ENCODE measurements at places on chromosomes 11 and 22. TPM values are rescaled to one million over a fixed set of nuclear protein-coding genes. Genes with fewer than 3 reads are reported as not detected.

DBX1 gene
- not detected for total RNA-seq

ST14 gene
- total RNA-seq: not detected

MS4A3 gene
- not detected for total RNA-seq

OR52N4 gene
- not detected for total RNA-seq

PISD gene
- 49.2 TPM for total RNA-seq

SCO2 gene
- 4.9 TPM for total RNA-seq

HYOU1 gene
- total RNA-seq: 235 TPM

FOXRED1 gene
- 18.4 TPM for total RNA-seq

IGF2 gene
- total RNA-seq: 1.5 TPM

GRAP2 gene
- not detected for total RNA-seq

KRTAP5-10 gene
- total RNA-seq: not detected

CTR9 gene
- 24.4 TPM for total RNA-seq

SLC43A3 gene
- 75.7 TPM for total RNA-seq

MYEOV gene
- total RNA-seq: 0.32 TPM

PIK3C2A gene
- total RNA-seq: 88.7 TPM

UBQLN3 gene
- total RNA-seq: not detected

ZC3H12C gene
- 15.0 TPM for total RNA-seq

DRICH1 gene
- total RNA-seq: not detected

OSBPL5 gene
- total RNA-seq: 19.2 TPM

ZFPL1 gene
- total RNA-seq: 34.7 TPM

MAPK11 gene
- 17.9 TPM for total RNA-seq

NLRP14 gene
- 0.15 TPM for total RNA-seq

CD151 gene
- total RNA-seq: 523 TPM

USP2 gene
- 0.32 TPM for total RNA-seq

RBM4 gene
- total RNA-seq: 149 TPM

FOLH1 gene
- total RNA-seq: 3.6 TPM

ADAMTS15 gene
- under 0.01 TPM for total RNA-seq

TPBGL gene
- total RNA-seq: under 0.01 TPM

C11orf87 gene
- not detected for total RNA-seq

PLAAT3 gene
- 55.5 TPM for total RNA-seq

HOATZ gene
- not detected for total RNA-seq

SAA2 gene
- total RNA-seq: not detected

SPECC1L gene
- total RNA-seq: 28.9 TPM

FGF4 gene
- total RNA-seq: not detected

STX5 gene
- 27.7 TPM for total RNA-seq

TSPAN18 gene
- 5.9 TPM for total RNA-seq

GNAZ gene
- 2.6 TPM for total RNA-seq

GAB4 gene
- not detected for total RNA-seq

ADORA2A gene
- total RNA-seq: 9.4 TPM

MRGPRE gene
- not detected for total RNA-seq

OR2AG1 gene
- not detected for total RNA-seq

LRRN4CL gene
- under 0.01 TPM for total RNA-seq
